ENCODE measurements at places on chromosomes 16 and 17.

- no peak for DNase-seq
Measured at GRCh38 chr16:66353055-66353454, 13.4 kb upstream of the CDH5 start.

GRCh38 chr17:6502871-6503509, 53.4 kb downstream of the PITPNM3 start:
- DNase-seq, result no peak

- DNase-seq, result no peak
Measured at GRCh38 chr17:5958850-5959249, 111.3 kb upstream of the WSCD1 start.

GRCh38 chr17:64575431-64575830, 68.7 kb downstream of the CEP95 start:
- no peak for DNase-seq

DNA sequence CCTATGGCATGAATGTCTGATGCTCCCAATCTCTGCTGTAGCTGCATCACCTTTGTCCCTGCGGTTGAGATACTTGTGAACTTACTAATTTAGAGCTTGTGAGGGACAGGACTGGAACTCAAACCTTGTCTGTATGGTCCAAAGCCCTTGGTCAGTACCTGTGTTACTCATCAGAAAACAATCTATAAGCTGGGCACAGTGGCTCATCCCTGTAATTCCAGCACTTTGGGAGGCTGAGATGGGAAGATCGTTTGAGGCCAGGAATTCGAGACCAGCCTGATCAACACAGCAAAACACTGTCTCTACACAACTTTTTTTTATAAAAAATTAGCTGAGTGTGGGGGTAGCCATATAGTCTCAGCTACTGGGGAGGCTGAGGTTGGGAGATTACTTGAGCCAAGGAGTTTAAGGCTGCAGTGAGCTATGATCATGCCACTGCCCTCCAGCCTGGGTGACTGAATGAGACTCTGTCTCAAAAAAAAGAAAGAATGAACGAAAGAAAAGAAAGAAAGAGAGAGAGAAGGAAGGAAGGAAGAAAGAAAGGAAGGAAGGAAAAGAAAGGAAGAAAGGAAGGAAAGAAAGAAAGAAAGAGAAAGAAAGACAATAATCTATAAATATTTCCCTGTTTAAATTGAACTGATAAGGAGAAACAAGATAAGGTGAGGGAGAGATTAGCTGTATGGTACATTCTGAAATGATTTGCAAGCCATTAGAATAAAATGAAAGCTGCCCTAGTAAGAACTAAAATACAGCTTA, 31.7 kb upstream of the MYH10 start:
- DNase-seq, result no peak

DNA sequence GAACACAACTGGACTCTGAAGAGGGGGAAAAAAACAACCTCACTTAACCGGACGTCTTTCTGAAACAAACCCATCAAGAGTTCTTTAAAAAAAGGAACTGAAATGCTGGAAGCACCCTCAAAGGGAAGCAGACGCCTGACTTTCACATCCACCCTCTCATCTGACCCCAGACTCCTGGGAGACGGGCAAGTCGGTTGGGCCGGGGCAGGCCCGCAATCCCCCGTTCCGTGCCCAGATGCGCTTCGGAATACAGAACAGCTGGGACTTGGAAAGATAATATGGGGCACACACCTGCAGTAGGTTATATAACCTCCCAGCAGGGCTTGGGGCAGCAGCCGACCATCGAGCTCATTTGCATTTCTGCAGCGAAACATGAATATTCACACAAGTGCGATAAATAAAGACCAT, 3.7 kb downstream of the ARHGAP27 start:
- DNase-seq, result no peak

DNA sequence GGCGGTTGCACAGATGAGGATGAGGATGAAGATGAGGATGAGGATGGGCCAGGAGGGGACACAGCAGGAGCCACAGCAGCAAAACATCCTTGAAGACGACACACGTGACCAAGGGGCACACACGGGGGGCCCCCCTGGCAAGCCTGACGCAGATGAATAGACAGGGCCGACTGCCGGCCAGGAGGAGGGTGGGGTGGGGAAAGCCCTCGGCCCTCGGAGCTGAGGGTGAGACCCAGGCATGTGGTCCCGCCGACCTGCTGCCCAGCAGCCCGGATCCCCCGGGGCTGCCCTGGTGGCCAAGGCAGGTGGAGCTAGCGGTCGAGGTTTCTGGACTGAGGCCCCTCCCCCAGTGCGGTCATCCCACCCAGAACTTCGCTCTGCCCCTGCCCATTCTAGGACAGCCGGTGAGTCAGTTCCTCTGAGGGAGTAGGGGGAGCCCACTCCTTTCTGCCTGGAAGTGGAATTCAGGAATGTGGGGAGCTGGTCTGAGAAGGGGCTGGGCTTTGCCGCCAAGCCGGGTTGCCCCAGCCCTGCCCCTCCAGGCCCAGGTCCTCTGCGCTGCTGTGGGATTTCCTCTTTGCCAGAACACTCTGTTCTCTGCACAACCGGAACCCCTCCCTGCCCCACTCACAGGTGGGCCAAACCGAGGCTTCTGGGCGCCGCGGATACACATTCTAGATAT, 9.9 kb downstream of the CYGB start:
- peak; percentile 50 for DNase-seq

GRCh38 chr17:49814781-49815529, 26.5 kb downstream of the KAT7 start:
- no peak for DNase-seq

- DNase-seq, result no peak
Measured at GRCh38 chr17:20995164-20995872, 47.5 kb downstream of the USP22 start.

DNA sequence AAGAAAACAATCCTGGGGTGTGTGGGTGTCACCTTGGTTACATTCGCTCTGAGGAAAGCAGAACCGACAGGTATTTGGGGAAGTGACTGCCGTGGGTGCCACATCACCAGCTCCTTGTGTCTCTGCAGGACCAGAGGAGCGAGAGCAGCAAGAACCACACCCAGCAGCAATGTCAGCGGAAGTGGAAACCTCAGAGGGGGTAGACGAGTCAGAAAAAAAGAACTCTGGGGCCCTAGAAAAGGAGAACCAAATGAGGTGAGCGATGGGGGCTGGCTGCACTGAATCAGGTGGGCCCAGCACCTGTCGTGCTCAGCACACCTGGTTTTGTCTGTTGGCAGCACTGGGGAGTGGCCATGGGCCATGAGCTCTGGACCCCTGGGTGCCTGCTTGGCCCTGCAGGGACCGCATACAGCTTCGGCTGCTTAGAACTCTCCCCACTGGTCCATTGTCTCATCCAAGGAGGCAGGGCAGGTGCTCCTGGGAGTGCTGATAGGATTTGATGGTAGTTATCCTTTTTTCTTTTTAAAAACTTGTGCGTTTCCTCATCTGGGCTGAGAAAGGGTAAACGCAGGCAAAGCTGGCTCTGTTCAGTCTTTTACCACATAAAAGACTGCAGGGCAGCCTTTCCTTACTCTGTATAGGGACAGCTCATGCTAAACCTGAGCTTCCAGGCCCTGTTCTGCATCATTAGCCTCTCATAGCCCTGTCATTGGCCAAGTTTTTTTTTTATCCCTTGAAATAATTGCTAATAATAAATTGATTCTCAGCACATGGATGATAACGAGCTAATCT, 29.4 kb downstream of the HMOX2 start:
- peak; percentile 92 for DNase-seq

- DNase-seq, result peak; percentile 39
Measured at GRCh38 chr16:11742093-11742535, 543 bp downstream of the TXNDC11 start.

GRCh38 chr17:4492721-4493561, 5.7 kb upstream of the SPNS2 start:
- no peak for DNase-seq

DNA sequence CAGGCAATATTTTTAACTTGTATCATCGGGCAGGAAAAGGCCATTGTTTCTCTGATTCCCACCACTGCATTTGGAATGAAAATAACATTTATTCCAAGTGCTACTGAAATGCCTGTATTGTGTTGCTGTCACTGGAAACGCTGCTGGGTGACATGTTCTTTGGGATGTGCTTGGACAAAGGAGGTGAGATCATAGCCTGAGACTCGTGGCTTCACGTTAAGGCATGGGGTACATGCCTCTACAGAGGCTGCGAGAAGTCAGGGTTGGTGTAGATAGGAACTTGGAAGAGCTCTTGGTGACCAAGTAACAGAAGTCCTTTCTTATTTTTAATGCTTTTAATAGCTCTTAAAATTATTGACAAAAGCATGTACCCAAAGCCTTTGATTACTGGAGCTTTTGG, 58.8 kb upstream of the MAF start:
- no peak for DNase-seq

GRCh38 chr16:80459966-80460365, 80.8 kb upstream of the DYNLRB2 start:
- DNase-seq, result no peak

GRCh38 chr17:83175119-83175821, 95.9 kb downstream of the METRNL start:
- DNase-seq, result no peak

Measured in central memory CD4-positive, alpha-beta T cell (primary cell).